ENCODE measurements at places on chromosomes 5 and 9.

DNA sequence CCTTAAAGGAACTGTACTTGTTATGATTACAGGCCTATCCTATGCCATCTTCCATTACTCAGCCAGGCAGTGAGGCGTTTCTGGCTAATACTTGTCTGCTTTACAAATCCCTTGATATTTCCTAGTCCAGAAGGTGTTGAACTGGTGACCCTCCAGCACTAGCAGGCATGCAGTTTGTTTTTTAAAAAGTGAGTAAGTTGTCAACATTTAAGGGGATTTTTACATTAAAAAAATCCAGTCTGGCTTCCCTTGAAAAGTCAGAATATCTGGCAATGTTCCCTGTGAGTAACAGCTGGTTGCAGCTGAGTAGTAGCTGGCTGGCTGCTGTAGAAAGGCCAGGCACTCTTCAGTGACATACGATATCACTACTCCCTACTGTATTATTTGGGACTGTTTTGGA lies 21.8 kb downstream of the GRIN3A start:
- DNase-seq = no peak

DNA sequence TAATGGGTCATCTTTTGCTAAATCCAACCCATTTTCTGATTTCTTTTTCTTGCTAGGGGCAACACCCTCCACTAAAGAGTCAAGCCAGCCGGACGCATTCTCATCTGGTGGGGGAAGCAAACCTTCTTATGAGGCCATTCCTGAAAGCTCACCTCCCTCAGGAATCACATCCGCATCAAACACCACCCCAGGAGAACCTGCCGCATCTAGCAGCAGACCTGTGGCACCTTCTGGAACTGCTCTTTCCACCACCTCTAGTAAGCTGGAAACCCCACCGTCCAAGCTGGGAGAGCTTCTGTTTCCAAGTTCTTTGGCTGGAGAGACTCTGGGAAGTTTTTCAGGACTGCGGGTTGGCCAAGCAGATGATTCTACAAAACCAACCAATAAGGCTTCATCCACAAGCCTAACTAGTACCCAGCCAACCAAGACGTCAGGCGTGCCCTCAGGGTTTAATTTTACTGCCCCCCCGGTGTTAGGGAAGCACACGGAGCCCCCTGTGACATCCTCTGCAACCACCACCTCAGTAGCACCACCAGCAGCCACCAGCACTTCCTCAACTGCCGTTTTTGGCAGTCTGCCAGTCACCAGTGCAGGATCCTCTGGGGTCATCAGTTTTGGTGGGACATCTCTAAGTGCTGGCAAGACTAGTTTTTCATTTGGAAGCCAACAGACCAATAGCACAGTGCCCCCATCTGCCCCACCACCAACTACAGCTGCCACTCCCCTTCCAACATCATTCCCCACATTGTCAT lies 72.0 kb downstream of the NUP214 start:
- no peak for DNase-seq

GRCh38 chr9:8859416-8859815 lies 1059.8 kb upstream of the DMAC1 start:
- no peak for DNase-seq

- DNase-seq = peak; percentile 79
Observed at GRCh38 chr5:143494162-143494561, 90.7 kb upstream of the NR3C1 start.

- no peak for DNase-seq
Observed at GRCh38 chr5:174387448-174387847, 336.9 kb upstream of the MSX2 start.

DNA sequence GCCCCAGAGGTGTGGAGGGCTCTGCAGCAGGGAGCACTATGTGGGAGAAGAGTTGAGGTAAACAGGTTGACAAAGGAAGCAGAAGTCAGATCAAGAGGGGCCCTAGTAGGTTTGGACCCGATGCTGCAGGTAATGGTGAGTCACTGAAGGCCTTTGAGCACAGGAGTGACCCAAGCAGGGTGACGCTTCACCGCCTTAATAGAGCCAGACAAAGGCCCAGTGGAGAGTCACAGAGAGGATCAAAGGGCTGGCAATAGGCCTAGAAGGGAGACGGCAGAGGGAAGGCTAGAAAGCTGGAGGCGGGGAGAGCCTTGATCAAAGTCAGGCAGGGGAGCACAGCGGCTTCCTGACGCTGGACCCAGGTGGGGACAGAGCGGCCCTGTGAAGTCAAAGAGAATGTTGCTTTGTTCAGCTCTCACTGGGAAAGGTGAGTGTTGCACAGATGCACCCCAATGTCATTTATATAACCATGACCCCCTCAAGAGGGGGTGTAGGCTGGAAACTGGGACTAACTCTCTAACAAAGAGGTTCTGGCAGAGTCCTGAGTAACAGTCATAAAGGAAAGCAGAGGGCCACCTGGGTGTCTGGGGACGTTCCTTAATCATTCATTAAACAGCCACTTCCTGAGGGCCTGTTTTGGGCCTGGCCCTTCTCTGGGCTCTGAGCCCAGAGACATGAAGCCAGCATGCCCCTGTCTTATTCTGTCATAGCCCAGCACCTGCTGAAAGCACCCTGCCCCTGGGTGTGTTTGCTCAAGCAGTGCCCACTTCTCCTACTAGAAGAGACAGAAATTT lies 9.8 kb upstream of the CPLX2 start:
- DNase-seq = no peak

- no peak for DNase-seq
Observed at GRCh38 chr9:131676431-131676972, 63.4 kb downstream of the RAPGEF1 start.

DNA sequence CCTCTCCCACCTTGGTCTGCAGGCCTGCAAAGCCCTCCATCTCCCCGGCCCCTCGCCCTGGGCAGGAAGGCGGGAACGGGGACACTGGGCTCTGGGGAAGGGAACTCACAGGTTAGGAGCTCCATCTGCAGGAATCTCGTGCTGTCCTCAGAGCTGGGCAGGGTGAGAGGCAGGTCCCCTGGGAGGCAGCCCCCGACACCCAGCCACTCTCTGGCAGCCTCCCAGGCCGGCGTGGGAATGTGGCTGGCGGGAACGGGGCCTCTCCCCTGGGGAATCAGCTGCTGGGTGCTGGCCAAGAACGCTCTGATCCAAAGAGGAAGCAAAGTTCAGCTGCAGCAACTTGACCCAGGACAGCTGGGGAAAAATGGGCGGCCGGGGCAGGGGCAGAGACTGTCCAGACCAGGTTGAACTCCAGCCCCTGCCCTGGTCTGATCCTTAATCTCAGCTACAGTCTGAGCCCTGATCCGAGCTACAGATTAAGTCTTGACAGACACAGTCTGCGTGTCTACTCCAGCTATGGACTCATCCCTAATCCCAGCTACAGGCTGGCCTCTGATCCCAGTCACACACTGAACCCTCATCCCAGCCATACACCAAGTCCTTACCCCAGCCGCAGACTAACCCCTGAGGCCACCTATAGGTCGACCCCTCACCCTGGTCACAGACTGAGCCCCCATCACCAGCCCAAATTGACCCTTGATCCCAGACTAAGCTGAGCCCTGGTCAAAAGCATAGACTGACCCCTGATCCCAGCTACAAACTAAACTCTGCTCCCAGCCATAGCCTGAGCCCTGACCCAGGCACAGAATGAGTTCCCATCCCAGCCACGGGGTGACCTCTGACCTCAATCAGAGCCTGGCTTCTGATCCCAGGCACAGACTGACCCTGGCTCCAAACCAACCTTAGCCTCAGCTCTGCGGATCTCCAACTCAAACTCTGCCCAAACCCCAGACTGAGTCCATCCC lies 37.3 kb upstream of the EGFL7 start:
- DNase-seq = peak; percentile 36

GRCh38 chr9:81424431-81424830 lies 264.9 kb downstream of the TLE1 start:
- peak; percentile 32 for DNase-seq

DNA sequence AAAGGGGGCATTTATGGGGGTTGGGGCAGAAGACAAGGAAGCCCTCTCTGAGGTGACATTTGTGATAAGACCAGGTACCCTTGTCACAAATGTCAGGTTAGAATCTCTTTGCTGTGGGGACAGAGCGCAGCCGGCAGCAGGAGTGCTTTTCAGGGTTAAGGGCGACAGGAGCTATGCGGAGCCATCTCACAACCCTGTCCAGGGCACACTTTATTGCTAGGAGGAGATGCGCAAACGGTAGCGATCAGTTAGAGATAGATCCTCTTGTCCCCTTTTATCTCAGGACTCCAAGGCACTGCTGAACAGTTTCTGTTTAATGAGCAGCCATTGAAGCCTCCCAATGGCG lies 438 bp upstream of the LAMC3 start:
- no peak for DNase-seq

- no peak for DNase-seq
Observed at GRCh38 chr9:114853071-114853855, 47.4 kb upstream of the TNFSF15 start.

GRCh38 chr5:161278739-161279660 lies 267.5 kb downstream of the GABRB2 start:
- DNase-seq = no peak

DNA sequence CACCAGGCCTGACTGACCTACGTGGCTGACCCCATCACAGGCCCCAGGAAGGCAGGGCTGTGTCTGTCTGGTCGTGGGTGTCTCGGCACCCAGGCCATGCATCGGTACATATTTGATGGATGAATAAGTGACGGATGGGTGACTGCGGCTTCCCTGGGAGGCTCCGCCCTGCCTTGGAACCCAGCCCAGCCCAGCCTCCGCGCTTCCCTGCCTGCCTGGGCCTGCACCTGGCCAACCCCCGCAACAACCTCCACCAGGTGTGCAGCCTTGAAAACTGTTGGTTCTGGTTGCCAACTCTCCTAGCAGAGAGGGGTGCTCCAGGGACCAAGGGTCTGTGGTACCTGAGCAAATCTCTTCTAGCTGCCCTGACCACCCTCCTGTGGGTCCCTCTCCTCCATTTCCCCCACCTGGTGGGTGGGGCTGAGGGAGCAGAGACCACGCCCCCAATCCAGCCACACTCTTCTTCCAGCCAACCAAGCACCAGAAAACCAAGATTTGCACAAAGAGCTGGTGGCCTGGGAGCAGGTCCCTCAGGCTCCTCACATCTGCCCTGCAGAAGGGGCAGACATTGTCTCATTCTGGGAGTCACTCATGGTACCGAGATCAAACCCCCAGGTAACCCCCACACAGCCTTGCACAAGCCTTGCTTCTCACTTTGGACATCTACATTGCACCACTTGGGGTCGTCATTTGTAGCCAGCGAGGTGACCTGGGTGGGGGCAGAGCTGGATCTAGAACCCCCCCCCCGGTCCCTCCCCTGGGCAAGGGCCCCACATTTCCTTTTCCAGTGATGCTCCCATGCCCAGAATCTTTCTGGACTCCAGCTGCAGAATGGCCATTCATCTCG lies 100.6 kb upstream of the IER5L start:
- DNase-seq = peak; percentile 62

- DNase-seq = no peak
Observed at GRCh38 chr9:71643330-71643729, 125.0 kb downstream of the CEMIP2 start.

DNA sequence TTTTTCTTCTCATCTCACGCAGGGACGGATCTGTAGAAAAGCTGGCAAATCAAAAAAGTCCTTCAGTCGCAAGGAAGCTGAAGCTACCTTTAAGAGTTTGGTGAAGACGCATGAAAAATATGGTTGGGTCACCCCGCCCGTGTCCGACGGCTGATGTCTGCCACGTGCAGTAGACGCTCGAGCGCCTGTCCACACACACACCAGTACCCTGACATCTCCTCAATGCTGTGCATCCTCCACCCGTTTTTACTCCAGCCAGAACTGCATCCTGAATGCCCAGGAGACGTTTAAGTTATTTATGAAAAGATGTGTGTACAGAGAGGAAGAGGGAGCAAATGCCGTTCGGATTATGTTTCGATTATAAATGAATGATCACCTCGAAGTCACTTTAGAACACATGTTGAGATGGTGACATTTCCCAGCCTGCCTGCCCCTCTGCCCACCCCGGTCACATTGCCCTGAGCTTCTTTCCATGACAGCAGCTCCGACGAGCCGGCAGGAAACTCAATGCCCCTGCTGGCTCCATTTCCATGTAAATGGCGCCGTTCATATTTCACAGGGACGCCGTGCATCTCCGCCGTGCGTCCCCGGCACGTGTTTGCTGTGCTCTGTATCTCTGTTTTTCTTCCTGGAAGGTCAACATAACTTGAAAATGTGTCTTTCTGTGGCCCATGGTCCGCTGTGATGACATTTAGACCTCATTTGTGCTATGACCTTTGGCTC lies 42.7 kb downstream of the UBE2QL1 start:
- DNase-seq = no peak

DNA sequence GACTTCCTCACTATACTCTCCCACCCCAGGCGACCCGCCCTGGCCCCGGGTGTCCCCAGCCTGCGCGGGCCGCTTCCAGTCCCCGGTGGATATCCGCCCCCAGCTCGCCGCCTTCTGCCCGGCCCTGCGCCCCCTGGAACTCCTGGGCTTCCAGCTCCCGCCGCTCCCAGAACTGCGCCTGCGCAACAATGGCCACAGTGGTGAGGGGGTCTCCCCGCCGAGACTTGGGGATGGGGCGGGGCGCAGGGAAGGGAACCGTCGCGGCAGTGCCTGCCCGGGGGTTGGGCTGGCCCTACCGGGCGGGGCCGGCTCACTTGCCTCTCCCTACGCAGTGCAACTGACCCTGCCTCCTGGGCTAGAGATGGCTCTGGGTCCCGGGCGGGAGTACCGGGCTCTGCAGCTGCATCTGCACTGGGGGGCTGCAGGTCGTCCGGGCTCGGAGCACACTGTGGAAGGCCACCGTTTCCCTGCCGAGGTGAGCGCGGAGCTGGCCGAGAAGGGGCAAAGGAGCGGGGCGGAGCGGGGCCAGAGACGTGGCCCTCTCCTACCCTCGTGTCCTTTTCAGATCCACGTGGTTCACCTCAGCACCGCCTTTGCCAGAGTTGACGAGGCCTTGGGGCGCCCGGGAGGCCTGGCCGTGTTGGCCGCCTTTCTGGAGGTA lies 2.1 kb downstream of the CA9 start:
- DNase-seq = no peak

- DNase-seq = no peak
Observed at GRCh38 chr5:17443333-17444130, 54.5 kb upstream of the TAF11L2 start.
